ENCODE measurements at places on chromosomes 7 and 10.

GRCh38 chr10:43201545-43202131, 63.4 kb downstream of the CSGALNACT2 start:
- no peak for DNase-seq

DNA sequence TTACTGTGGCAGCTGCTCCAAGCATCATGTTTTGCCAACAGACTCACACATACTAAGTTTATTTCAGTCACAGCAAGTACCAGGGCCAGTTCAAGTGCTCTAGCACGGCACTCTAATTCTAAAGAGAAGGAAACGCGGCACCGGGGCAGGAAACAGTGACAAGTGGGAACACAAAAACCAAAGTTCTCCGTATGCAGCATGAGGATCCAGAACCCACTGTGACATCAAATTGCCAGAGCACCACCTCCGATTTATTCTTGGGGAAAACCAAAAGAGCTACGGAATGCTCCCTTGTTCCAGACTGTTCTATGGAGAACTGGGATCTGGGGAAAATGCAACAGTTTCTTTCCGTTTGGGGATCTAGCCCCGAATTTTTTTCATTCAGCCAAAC, 448 bp upstream of the PTER start:
- peak; percentile 10 for DNase-seq

DNA sequence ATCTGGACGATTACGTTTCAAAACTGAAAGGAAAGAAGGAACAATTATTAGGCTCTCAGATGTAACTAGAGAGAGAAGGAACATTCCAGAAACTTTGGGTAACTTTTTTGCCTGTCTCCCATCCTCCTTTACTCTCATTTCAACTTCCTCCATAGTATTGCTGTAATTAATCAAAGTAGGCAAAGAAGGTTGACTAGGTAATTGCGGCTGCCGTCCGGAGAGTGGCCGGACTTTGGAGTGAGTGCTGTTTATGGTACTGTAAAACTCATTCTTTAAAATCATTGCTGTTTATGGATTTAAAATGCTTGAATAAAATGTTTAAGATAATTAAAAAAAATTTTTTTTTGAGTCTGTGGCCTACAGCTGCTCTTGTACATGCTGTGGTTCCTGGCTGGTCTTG, 56.4 kb downstream of the RBM33 start:
- DNase-seq = no peak

GRCh38 chr10:48656914-48657305, 27.8 kb upstream of the WDFY4 start:
- no peak for DNase-seq

DNA sequence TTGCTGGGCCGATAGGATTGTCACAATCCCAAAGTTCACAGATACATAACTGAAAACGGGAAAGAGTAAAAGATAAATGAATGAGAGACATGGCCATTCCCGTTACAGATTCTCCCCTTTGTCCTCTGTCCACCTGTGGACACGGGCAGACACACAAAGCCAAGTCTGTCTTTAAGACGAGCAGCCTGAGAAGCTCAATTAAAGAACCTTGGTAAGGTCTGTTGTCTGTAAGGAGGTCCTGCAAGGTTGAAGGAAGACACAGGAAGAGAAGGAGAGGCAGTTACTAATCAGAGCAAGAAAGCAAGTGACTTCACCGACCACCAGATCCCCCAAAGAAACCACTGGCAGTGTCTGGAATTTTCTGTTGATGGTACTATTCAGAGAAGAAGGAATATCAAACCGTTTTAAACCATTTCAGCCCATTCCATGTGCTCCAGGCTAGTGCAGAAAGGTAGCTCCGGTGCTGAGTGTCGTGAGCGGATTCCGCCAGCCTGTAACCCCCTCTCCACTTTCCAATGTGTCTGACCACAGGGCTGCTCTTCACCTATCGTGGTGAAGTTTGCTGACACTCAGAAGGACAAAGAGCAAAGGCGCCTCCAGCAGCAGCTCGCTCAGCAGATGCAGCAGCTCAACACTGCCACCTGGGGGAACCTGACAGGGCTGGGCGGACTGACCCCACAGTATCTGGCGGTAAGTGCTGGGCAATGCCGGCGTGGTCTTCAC, 252.6 kb downstream of the CELF2 start:
- peak; percentile 60 for DNase-seq

DNA sequence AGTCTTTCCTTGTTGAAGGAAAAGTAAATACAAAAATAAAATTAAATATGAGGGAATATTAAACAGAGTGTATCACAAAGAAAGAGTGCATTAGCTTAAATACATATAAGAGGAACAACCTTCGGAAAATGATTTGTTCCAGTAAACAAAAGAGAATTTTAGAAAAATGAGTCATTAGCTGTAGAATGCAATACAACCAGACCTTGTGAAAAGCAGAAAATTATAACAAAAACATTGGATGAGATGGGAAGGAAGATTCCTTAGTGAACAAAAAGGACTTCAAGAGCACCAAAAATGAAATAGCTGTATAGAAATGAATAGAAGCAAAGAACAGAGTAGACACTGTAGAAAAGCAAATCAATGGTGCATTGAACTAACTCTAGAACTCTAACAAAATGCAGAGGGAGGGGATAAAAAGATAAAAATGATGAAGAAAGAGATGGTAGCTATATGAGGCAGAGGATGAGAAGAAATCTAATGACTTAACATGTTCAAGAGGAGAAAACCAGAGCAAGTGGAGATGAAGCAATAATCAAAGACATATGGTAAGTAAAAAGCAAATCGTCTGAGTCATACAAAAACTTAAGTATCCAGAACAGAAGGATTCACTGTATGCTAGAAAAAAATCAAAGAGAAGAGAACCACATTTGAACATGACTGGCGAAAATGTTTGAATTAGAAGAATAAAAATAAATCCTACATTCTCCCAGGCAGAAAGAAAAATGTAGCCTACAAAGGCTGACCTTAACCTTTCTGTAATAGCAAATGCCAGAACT, 190.5 kb downstream of the TMEM26 start:
- DNase-seq = no peak

DNA sequence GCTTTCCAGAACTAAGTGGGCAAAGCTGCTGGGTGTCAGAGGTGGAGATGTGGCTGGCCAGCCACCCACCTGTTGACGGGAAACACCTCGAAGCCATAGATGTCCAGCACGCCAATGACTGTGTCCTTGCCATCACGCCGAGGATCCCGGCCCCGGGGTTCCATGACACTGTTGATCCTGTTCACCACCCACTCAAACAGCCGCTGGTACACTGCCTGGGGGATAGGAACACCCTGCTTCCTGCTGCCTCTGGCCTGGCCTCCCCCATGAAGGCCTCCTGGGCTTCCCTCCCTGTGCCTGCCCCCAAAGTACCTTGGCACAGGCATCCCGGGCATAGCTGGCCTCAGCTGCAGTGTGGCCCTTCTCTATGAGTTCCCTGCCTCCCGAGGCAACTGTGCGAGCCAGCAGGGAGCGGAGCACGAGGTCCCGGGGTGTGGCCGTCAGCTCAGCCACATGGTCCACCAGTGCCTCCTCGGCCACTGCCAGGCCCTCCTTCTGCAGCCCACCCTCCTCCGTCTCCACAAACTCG, 8.2 kb downstream of the MYO1G start:
- no peak for DNase-seq

DNA sequence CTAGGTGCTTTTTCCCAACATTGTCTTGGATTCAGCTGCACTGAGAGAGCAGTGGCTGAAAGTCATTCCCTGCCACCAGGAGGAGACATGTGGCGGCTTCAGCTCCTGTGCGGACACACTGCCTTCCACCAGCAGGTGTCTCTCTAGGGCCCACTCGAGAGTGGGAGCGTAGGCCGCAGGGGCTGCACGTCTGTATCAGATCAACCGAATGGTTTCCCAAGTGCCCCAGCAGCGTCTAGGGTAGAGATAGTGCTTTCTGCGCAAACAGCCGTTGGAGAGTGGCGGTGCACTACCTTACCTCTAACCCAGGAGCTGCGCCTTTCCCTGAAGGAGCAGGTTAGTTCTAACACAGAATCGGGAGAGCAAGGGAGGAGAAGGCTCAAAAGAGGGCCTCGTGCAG, 31.7 kb downstream of the PAPOLB start:
- DNase-seq = peak; percentile 37

DNA sequence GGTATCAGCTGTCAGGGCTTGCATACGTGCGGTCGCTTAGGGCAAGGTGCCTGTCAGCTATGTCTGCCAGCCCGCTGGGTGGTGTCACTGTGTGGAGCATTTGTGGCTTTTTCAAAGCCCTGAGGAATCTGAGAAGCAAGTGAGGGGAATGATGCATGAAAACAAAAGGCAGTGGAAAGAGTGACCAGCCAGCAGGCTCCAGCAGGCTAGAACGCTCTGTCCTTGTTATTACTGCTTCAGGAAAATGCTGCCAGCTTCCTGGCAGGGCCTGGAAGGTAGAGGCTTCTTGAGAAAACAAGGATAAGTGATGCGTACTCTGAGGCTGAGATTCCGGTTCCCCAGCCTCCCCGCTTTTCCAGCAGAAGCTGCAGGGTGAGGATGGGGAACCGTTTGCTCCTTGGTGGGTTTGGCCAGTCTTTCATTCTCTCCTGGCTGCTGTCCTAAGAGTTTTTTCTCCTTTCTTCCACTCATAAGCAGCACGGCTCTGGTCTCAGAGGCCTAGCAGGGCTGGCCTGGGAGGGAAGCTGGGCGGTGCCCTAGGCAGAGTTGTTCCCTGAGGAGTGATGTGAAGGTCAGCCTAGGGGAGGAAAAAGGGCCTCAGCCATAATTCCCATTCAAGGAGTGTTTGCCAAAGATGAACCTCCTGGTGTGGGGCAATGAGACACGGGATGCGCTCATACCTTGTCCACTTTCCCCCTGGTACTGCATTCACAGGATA, 42.8 kb upstream of the MKLN1 start:
- DNase-seq = no peak

DNA sequence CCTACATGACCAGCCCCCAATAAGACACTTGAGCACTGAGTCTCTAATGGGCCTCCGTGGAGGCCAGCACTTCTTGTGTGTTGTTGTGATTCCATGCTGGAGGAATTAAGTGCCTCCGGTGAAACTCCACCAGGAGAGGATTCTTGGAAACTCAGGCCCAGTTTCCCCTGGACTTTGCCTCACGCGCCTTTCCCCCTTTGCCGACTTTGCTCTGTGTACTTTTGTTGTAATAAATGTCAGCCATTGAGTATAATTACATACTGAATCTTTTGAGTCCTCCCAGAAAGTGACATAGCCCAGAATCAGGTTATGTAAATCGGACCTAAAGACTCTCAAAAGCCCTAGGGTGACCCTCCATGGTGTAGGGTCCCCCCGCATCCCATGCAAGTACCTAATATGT, 82.4 kb downstream of the DLG5 start:
- no peak for DNase-seq

DNA sequence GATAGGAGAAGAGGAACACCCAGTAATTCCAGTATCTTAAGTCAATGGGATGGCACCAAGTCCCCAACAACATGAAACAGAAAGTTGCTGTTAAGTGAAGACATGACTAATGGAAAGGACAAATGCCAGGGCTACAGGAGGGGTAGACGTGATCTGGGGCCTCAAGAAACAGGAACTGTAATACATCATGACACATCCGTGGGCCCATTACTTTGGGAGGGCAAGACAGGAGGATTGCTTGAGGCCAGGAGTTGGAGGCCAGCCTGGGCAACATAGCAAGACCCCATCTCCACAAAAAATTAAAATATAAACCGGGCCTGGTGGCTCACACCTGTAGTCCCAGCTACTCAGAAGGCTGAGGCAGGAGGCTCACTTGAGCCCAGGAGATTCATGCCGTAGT, 408.6 kb upstream of the PRKCQ start:
- no peak for DNase-seq

GRCh38 chr7:151367284-151367683, 25.7 kb downstream of the NUB1 start:
- no peak for DNase-seq

GRCh38 chr10:5252177-5253037, 55.8 kb downstream of the AKR1C4 start:
- DNase-seq = no peak

DNA sequence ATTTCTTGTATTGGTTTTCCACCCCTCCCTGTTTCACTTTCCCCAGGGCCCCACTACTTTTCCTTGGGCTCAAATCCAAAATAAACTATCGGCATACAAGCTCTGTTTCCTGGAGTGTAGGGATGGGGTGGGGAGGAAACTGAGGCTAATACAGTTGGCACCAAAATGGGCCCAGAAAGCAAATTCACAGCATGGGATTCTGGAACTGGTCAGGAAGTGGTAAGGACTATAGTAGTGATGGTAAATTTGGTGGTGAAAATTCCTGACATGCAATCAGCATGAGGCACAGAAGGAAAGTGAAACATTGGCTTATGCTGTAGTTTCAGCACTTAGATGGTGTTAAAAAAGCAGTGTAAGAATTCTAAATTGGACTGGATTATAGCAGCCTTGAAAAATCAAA, 8.7 kb upstream of the SAMD9L start:
- no peak for DNase-seq

- DNase-seq = no peak
Observed at GRCh38 chr7:37357637-37357996, 91.0 kb downstream of the ELMO1 start.

GRCh38 chr7:110600956-110601355, 490.0 kb upstream of the LRRN3 start:
- DNase-seq = no peak

- DNase-seq = no peak
Observed at GRCh38 chr7:37320140-37320847, 128.4 kb downstream of the ELMO1 start.

DNA sequence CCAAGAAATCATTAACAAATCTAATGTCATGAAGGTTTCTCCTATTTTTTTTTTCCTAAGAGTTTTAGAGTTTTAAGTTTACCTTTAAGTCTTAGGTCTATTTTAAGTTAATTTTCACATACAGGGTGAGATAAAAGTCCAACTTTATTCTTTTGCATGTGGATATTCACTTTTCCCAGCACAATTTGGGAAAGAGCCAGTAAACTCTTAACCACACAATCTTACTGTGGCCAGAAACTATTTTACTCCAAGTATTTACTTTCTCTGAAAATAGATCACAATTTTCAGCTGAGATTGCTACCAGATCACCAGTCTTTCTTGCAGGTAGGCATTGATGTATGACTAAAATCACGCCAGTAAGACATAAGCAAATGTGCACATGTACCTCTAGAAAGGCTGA, 728.5 kb downstream of the TNS3 start:
- no peak for DNase-seq

DNA sequence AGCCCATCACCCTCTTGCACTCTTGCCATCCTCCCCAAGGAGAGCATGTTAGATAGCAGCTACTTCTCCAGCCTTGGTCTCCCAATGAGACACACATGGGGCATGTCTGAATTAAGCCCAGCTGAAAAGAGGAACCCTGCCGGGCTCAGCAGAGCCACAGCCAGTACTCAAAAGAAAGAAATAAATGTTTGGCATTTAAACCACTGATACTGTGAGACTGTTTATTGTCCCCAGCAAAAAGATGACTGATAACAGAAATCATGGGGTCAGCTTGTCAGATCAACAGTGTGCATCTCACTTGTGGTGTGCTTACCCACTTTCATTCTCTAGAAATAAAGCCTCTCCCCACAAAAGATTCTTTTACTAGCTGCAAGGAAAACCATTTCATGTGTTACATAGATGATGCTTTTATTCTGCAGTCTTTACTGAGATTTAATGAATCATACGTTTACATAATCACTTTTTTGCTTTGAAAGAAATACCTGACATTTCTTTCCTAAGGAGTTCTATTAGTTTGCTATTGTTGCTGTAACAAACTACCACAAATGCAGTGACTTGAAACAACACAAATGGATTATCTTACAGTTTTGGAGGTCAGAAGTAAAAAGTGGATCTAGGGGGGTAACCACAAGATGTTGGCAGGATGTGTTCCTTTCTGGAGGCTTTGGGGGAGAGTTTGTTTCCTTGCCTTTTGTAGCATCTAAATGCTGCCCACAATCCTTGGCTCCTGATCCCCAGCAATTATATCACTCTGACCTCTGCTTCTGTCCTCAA, 20.9 kb downstream of the ANKRD7 start:
- DNase-seq = no peak

All from activated CD4-positive, alpha-beta T cell treated with anti-CD3 and anti-CD28 coated beads for 1 hour (primary cell).